Vagina (tissue), 2 donors: ENCODE measurements at places on chromosomes 16 and 17.
A peak's percentile ranks its signal among the peaks of the same experiment; 100 is the strongest.

DNA sequence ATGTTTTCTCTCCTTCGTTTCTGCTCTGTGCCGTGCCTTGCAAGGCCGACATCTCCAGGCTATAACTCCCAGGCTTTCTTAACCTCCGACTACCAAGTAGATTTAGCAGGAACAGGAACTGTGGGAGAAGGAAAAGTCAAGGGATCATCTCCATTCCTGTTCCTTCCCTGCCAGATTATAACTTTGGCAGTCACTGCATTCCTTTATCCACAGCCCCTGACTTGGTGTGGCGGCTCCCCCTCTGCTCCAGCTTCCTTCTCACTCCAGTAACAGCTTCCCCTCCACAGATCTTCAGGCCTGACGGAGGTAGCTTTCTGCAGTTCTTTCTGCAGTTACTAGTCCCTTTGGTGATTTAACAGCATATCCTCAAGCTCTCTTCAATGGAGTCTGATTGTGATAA, 234.6 kb upstream of the MON1B start:
- H3K36me3 ChIP-seq: no peaks in the 10 kb centered on the region
- no peaks in the 10 kb centered on the region for H3K27me3 ChIP-seq
- no peak overlapping the region for H3K4me3 ChIP-seq

- no peak for DNase-seq
- H3K27ac ChIP-seq: no peak overlapping the region
- H3K4me3 ChIP-seq: no peak overlapping the region
- no peaks in the 10 kb centered on the region for H3K27me3 ChIP-seq
Measured at GRCh38 chr16:873889-874288, 73.4 kb upstream of the GNG13 start.

- H3K27me3 ChIP-seq: no peaks in the 10 kb centered on the region
- peaks cover 11% of the 10 kb centered on the region for H3K4me1 ChIP-seq
- H3K27ac ChIP-seq: no peak overlapping the region
- H3K36me3 ChIP-seq: no peaks in the 10 kb centered on the region
- no peak for DNase-seq
- H3K4me3 ChIP-seq: no peak overlapping the region
Measured at GRCh38 chr16:13453938-13454553, 465.9 kb upstream of the ERCC4 start.

- no peaks in the 10 kb centered on the region for H3K27me3 ChIP-seq
- H3K27ac ChIP-seq: no peak overlapping the region
- peak overlapping the region; percentile 42 for H3K4me3 ChIP-seq
- H3K36me3 ChIP-seq: no peaks in the 10 kb centered on the region
- peaks cover 20% of the 10 kb centered on the region for H3K4me1 ChIP-seq
- DNase-seq: no peak
Measured at GRCh38 chr17:9003355-9004131, 17.8 kb upstream of the NTN1 start.
